ENCODE measurements at places on chromosomes 4 and X.

DNA sequence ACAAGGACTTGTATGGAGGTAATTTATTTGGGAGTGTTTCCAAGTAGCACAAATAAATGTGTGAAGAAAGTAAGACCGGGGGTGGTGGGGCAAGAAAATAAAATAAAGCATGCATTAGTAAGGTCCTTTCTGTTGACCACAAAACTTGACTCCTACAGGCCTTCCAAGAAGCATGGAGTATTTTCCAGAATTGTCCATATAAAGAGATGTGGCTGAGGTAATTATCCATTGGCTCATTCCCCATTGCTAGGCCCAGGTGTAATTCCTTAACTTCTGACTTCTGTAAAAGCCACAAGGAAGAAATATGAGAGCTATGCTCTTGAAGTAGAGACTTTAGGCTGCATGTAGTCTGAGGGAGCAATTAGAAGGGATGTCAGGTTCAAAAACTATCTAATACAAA, 430.5 kb upstream of the PABPC4L start:
- DNase-seq: no peak

GRCh38 chr4:92969650-92970379, 666.0 kb downstream of the GRID2 start:
- no peak for DNase-seq

DNA sequence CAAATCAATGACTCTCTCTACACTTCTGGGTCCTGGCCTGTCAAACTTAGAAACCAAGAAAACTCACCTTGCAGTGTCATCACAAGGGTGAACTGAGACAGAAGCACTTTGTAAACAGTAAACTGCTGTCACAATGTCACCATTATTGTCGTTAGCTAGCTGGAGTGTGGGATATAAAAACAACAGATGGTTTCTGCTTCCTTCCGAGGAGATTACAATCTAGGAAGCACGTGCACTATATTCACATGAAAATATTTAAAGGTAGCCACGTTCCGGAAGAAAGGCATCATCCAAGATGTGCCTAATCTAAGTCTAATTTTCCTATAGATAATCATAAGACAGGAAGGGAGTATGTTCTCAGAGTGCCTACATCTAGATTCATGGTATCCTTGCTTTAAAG, 64.7 kb upstream of the ACSL1 start:
- DNase-seq: no peak

DNA sequence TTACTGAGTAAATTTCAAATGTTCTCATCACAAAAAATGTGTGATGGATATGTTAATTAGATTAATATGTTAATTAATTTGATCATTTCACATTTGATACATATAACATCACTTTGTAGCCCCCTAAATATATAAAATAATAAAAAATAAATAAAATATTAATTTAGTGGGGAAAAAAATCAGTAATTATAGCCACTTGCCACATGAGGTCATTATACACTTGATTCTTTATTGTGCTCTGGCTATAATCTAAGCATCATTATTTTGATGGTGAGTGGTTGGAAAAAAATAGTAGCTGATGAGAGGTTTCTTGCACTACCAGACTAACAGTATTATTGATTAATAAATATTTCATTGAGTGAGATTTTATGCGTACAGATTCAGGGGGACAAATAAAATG, 57.4 kb downstream of the DCK start:
- no peak for DNase-seq

GRCh38 chr4:925171-925570, 6.9 kb downstream of the GAK start:
- no peak for DNase-seq

GRCh38 chrX:151174581-151175282, 1.7 kb upstream of the GPR50 start:
- no peak for DNase-seq

DNA sequence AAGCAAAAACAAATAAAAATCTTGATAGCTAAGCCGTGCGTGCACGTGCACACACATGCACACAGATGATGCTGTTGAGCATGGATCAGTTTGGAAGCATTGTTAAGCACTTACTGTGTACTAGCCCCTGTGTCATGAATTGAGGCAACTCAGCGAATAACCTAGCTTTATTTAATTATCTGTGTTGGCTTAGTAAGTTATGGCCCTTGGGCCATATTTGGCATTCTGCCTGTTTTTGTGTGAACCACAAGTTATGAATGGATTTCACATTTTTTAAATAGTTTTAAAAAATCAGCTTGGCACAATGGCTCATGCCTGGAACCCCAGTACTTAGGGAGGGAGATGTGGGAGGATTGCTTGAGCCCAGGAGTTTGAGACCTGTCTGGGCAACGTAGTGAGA, 113.6 kb upstream of the CBLL2 start:
- no peak for DNase-seq

- DNase-seq: no peak
These were observed 213.6 kb downstream of the AFF2 start for GRCh38 chrX:148713981-148714380.

DNA sequence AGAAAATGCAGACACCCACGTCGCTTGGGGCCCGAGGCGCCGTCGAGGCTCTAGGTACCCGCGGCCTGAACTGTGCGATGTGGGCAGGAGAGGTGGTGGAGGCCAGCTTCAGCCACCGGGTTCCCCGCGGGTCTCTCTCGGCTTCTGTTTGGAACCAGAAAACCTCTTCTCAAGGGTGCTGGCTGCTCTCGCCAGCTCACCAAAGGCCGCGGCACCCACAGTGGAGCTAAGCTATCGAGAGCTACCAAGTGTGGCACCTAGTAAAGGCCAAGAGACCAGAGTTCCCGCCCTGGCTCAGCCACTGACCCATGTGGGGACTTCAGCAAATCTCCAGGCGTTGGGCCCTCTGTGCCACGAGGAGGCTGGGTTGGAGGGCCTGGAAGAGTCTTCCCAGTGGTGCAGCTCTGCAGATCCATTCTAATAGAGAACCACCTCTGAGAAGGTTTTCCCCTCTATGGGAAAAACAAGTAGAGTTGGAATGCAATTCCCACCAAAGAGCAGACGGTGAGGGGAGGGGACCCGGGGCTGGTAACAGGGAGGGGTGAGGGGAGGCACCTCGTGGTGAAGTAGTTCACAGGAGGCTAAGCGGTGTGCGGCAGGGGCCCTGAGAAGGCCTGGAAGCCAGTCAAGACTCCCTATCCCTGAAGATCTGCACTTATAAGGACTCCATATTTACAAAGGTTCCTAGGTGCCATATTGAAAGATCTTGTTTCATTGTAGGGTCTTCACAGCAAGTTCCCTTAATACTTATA, 5.5 kb upstream of the HMGB3 start:
- DNase-seq: no peak

- no peak for DNase-seq
These were observed 313.2 kb downstream of the PACRGL start for GRCh38 chr4:21013501-21013900.

DNA sequence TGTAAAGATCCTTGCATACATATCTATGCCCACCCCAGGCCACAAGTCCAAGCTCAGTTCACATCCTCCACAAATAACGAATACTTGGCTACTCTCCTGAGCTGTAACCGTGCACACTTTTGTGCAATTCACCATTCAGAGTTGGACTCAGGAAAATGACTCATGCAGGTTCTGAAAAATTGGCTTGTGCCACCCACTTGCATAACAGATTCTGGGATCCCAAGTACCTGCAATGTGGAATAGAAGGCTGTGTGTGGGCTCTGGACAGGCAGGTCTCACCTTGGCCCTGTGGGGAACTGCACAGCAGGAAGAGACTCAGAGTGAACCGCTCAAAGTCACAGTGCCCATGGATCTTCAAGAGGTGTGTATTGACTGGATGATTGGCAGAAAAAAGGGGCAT, 502.7 kb downstream of the PACRGL start:
- no peak for DNase-seq

DNA sequence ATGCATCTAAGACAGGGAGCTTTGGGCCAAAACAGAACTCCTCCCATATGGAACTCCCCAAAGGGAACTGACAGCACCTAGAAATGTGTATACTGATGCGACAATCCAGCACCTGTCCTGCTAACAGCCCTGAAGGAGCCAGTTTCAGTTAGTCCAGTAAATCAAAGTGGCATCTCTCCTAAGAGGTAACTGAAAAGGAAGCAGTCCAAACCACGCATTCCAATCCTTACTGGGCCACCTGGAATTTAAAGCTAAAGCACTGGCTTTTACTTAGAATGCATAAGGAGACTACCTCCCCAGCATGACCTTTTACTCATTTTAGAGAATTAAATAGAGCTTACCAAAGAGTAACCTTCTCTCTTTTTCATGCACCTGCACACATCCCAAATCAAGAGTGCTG, 586.8 kb upstream of the PITX2 start:
- DNase-seq: no peak

GRCh38 chr4:126046081-126046614, 731.4 kb downstream of the FAT4 start:
- DNase-seq: no peak

DNA sequence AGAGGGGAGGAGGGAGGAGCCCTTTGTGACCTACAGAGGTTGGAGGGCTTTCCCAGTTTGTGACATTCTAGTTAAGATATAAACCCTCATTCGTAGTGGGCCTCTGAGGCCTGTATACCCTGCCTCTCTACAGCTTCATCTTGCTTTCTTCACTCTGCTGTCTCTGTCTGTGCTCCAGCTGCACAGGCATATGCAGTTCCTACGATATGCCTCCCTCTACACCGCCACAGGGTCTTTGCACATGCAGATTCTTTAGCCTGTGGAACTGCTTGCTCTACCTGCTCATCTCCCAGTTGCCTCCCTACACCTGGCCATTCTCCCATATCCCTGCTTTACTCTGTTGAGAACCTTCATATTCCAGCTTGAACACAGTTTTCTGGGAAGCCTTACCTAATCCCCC, 38.1 kb downstream of the SLIT2 start:
- no peak for DNase-seq

DNA sequence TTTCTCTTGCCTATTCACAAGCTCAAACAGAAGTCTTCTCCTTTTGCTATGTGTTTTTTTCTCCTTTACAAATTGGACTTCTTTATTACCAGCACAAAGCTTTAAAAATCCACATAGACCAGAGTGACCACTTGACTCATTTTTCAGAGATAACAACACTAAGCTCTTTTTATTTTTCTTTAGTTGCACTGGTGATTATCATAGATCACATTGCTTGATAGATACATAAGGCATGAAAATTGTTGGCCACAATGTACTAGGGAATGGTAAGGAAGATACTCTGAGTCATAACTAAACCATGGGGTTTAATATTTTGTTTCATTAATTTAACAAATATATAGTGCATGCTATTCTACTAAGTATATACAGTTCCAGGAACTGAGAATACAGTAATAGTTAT, 159.0 kb downstream of the GASK1B start:
- no peak for DNase-seq

- DNase-seq: no peak
These were observed 28.4 kb upstream of the WFS1 start for GRCh38 chr4:6241062-6241845.

DNA sequence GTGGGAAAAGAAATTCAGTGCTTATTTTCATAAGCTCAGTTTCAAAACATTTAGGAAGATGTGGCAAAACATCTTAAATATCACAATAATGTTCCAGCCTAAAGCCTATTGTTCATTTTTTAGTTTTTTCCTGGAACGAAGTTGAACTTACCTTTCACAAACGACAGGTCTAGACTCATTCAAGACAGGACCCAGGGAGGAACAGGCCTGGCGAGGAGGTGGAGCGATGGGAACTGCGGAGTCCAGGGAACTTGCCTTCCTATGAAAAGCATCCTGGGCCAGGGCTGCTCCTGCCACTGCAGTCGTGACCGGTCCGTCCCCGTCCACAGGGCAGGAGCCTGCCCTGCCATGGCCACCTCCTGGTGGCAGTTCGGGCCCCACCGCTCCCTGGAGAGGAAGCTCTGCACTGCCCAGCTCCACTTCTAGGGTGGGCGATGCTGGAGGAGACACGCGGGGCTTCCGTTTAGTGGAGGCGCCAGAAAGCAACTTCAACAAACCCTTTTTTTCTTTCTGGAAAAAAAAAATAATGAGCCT, 96.7 kb upstream of the CBR4 start:
- DNase-seq: no peak

DNA sequence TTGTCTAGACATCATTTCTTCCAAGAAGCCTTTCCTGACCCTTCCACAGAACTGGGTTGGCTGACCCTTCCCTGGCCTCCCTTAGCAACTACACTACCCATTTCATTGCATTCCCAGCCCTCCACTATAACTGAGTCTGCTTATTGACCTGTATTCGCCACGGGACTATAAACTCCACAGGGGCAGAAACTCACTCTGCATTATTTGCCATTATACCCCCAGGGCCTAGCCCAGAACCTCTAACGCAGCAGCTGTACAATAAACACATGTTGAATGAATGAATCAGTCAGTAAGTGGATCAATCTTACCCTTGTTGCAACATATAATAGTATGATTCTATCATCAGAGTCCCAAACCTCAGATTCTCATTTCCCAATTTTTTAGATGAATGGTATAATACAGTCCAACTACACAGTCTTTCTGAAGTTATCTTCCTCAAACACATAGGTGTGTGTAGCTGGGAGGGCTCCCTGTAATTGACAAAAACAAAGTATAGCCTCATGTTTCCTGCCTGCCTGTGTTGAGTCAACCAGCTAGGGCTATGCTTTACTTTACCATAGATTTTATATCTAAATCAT, 209.3 kb downstream of the CHIC2 start:
- DNase-seq: no peak

- no peak for DNase-seq
These were observed 386.8 kb downstream of the ANKRD50 start for GRCh38 chr4:124325690-124326089.

- no peak for DNase-seq
These were observed 61.1 kb downstream of the ADAMTS3 start for GRCh38 chr4:72507860-72508419.

GRCh38 chr4:31054295-31054694, 334.1 kb downstream of the PCDH7 start:
- DNase-seq: no peak

- no peak for DNase-seq
These were observed 106.6 kb upstream of the PDE5A start for GRCh38 chr4:119735165-119735651.

GRCh38 chr4:15926486-15926885, 12.1 kb downstream of the FGFBP1 start:
- DNase-seq: no peak

- DNase-seq: no peak
These were observed 2506.6 kb downstream of the ARAP2 start for GRCh38 chr4:33737726-33738125.

DNA sequence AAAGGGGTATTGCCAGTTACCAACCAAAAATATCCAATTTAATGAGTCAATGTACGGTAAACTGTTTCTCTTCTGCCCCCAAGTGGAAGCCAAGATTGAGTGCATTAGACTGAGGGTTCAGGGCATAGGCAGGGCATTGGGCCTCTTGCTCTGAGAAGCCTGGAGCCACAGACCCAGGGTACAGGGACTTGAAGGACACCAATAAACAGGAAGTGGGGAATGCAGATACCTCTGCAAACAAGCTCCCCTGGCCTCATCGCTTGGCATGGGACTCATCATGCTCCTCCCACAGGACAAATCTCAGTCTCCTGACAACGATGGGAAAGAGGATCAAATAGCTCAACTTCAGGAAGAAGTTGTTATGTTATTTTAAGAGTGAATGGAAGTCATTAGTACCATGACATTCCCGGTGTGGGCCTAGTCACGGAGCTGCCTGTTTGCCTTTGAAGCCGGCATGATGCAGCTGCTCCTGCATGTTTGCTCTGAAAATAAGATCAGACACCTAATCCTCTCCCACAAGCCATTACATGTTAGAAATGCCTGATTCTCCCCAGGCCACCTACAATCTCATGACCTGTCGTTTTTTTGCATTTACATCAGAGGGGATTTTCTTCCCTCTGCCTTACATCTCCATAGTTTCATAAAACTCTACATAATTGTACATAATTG, 224.2 kb downstream of the RCHY1 start:
- DNase-seq: no peak
